ENCODE measurements at places on chromosomes 7 and 10.

GRCh38 chr7:49845626-49846025 lies 72.2 kb downstream of the VWC2 start:
- no peak for DNase-seq

DNA sequence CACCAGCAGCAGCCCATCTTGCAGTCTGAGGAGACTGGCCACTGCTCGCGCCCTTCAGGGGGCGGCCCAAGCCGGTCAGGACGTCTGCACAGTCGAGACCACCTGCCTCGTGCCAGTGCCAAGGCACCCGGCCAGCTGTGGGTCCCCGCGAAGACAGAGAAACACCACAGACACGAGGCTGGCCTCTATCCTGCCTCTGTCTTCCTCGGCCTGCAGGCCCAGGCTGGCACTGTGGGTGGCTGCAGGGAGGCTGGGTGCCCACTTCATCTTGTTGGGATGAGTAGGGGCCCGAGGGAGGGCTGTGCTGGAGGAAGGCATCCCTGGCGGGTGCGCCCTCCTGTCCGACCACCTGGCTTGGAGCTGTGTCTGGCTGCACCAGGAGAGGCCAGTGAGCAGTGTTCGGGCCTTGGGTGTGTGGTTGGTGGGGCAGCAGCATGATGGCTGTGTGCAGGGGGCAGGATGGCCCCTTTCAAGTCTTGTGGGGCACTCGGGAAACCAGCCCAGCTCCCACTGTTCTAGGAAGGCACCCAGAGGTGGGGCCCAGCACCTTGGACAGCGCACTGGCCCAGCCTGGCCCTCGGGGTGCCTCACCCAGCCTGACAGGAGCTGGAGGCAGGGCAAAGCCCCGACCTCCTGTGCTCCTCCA lies 7.3 kb downstream of the DPYSL4 start:
- DNase-seq = no peak

DNA sequence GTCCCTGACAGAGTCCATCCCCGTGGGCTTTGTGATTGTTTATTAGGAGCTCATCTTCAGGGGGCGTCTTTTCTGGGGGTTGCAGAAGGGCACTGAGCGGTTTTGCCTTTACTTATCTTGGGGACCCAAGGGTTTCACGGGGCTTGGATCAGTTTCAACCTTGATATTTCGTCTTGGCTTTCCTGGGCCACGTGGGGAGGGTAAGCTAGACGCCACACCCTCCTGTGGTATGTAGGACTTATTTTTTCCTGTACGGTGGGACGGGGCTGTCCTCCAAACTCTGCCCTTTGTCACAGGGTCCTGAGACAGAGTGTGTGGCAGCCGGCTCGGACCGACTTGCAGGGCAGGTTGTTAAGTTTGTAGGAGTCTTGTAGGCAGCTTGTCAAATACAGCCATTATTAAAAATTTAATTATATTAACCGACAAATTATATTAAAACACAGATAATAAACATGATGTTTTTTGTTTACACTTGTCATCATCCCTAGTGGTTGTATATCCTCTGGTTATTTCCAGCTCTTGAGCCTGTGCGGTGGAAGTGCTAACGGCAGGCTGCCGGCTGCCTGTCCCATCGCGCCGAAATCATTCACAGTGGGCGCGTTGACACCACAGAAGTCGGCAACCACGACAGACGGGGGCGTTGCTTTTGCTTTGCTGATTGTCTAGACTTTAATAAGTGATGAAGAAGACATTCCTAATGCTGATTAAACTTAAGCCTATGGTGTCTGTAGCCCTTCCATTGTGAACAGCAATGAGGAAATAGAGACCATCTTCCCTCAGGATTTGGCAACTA lies 193.2 kb downstream of the DNAJB6 start:
- DNase-seq = no peak

- DNase-seq = no peak
Measured at GRCh38 chr7:25262586-25262985, 34.3 kb upstream of the NPVF start.

GRCh38 chr7:120091807-120092206 lies 181.2 kb upstream of the KCND2 start:
- DNase-seq = no peak

All from COR-L47 (cell line).